Hematopoietic multipotent progenitor cell treated with erythropoietin and hydrocortisone succinate and interleukin-3 and kit ligand, for 17 days (in vitro differentiated cells): ENCODE measurements at places on chromosomes 5 and 9.

DNA sequence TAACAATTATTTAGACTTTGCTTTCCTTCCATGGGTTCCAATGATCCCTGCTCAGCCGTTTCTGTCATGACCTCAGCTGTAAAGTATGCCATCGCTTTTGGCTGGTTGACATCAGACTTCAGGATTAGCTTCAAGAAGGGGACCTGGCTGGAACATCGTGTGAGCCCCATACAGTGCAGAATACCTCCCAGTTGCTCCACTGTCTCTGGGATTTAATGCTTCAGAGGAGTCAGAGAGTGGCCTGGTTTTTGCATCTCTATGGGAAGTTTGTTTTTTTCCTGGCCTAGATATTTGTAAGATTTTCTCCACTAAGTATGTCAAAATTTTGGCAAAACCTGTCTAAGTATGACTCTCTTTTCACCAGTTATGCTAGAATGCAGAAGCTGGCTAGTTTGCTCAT lies 216.9 kb downstream of the GABBR2 start:
- DNase-seq, result no peak

DNA sequence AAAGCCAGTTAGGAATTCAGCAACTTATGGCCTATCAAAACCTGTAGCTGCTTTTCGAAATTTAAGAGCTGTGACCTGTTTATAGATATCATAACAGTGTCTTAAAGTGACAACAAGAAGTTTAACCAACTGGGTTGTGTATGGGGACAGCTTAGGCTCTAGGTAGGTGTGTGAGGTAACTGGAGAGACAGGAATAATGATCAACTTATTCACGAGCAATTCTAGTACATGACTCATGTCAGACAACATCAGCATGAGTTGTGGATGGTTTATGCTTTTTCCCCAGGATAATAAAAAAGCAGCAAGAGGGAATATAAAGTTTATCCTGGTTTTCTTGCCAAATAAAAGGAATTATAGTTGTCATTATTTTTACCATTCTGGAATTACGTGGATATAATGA lies 88.6 kb downstream of the GDNF start:
- DNase-seq, result no peak

DNA sequence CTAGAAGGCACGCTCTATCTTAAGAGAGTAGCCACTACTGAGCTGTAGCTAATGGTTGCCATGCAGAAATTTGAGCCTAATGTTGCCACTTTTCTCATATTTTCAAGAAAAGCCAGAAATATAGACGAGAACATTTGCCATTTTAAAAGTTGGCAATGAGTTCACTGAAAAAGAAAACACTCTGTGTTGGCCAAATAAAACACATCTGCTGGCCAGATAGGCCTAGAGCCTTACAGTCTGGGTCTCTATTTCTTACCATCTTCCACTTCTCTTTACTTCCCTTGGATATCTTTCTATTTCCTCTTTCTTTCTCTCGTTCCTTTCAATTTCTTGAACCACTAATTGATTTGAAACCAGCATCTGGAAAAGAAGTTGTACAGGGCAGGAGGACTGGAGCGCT lies 36.6 kb upstream of the VCAN start:
- DNase-seq, result no peak

DNA sequence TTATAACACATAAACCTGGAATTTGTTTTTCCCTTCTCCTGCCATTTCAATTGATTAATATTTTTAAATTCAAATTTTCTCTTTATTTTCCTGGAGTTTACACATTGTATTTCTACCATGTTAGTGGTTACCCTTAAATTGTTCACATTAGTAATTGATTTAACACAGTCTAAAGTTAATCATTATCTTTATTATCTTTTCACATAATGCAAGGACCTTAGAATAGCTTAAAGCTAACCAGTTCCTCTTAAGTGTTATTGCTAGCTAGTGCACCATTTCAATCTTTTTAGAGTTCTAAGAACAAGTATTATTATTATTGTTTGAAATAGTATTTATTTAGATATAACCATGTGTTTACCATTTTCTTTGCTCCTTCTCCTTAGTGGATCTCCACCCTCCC lies 251.2 kb upstream of the FBXL7 start:
- no peak for DNase-seq

GRCh38 chr5:146490089-146490843 lies 25.7 kb downstream of the GPR151 start:
- no peak for DNase-seq

DNA sequence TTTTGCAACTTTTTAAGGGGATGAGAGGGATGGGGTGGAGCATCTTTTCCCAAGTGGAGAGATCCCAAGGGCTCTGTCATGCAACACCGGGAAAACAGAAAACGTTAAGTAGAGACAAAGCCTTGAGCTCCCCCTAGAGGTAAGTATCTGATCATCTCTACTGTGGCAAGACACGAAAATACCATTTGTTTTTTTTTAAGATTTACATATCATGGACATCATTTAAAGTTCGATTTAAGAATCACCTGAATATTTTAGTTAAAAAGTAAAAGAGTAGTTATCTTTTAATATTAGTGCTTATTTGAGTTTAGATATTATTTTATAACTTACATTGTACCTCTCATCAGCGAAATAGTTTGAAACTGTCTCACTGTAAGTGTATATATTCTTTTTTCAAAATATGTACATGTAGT lies 200.4 kb downstream of the LRRC70 start:
- peak; percentile 41 for DNase-seq

GRCh38 chr9:98929895-98930341 lies 13.8 kb upstream of the COL15A1 start:
- no peak for DNase-seq

DNA sequence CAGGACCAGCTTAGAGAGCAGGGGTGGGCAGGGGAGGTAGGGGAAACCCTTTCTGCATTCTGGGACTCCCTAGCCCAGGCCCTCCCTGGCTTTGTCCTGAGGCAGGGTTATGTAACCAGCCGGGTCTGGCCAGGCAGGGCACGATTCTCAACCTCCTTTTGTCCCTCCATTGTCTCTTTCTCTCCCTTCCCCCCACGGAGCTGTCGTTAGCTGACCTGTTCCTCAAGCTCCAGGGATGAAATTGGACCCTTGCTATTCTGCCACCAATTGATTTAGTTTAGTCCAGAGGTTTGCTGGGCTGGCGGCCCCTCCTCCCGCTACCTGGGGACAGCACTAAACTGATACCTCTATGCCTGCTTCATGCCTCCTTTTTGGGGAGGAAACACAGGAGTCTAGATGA lies 9.4 kb upstream of the NDST1 start:
- DNase-seq, result no peak

- no peak for DNase-seq
Measured at GRCh38 chr5:67248703-67249589, 52.3 kb upstream of the CD180 start.

DNA sequence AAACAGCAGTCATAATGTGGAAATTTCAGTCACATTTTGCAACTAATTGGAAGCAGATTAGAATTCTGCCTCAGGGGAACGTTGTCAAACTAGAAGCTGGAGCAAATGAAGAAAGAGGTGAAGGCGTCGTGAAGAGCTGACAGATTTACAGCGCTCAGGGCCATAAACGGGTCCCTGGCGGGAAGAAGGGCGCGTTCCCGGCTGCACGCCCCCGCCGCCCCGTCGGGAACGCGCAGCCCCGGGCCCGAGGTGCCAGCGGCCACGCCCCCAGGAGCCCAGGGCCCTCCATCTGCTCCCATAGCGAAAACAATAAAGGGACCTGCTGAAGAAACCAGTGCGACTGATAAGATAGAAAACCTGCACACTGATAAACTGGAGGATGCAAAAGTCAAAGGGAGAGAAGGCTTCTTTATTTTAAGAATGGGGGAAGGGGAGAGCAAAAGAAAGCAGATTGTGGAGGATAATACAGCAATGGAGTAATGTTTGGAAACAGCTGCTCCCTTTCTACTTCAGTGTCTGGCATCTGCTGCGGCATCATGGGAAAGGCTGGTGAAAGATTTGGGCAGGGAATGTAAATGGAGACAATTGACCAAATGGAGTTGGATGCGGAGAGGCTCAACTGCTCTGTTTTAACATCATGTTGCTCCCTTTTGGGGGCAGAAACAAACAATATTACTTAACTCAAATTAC lies 11.1 kb downstream of the ZNF608 start:
- no peak for DNase-seq

DNA sequence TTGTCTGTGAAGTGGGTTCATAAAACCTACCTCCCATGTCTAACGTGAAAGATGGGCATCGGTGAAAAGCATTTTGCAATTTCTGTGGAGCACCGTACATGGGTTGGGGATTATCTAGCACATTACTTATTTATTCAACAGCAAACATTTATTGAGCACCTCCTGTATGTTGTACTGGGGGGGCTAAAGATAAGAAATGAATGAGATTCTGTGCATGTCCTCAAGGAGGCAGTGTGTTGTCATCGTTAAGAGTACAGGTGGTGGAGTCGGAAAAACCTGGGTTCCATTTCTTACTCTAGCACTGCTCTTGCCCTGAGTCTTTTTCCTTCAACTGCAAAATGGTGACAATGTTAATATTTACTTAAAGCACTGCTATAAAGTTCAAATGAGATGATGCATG lies 30.4 kb upstream of the DENND1A start:
- DNase-seq, result no peak

DNA sequence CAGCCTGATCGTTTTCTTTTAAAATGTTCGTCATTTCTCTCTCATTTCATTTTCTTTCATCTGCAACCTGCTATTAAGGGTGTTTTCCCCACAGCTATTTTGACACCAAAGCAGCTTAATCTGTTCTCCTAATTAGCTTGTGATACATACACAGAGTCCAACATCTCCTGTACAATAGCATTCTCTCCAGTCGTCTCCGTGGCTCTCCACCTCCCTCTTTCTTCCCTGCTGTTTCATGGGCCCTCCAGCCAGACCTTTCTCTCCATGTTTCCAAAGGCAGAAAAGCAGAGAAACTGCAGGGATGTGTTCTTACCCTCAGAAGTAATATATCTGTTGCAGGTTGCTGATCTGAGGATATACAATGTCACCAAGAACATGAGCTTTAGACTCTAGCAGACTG lies 88.8 kb upstream of the SPOCK1 start:
- no peak for DNase-seq

DNA sequence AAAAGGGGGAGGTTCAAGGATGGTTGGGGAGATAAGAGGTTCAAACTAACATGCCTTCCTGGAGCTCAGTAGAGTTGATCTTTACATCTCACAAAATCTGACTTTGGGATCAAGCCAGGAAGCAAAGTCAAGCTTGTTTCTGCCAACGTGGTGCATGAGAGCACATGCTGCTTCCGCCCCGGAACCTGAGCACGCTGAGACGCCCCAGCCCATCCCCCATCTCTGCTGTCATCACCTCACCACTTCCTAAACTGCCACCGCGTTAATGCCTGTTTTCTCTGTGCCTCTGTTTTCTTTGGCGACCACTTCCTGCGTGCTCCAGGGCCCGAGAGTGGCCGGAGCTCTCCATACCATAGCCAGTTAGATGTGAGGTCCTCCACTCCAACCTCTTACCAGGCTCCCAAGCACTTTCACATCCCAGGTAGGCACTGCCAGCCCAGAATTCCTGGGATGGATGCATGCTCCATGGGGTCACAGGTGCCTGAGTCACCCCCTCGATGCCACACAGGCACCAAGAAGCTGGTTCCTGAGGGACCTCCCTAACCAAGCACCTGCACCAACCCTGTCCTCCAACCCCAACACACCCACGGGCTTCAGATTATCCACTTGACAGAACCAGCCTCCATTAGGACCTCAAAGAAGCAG lies 31.2 kb upstream of the AFAP1L1 start:
- no peak for DNase-seq

- DNase-seq, result no peak
Measured at GRCh38 chr9:20620650-20621470, 1.4 kb downstream of the MLLT3 start.

- no peak for DNase-seq
Measured at GRCh38 chr5:127296321-127296720, 5.7 kb downstream of the MEGF10 start.

GRCh38 chr5:31153521-31153920 lies 40.0 kb upstream of the CDH6 start:
- no peak for DNase-seq

DNA sequence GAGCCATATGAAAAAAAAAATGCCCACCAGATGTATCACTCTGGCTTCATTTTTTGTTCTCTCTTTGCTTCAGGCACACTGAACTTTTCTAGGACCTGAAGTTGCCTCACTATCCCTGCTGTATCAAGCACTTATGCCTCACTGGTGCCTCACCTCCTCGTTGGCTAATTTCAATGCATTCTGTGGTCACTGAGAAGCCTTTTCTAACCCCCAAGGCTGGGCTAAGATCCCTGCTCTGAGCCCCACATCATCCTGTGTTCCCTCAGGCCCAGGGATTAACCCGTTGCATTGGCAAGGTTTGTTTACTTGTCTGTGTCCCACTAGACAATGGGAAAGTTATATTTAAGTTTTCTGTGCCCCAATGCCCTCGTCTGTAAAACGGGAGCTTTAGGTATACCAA lies 362.7 kb downstream of the OSTF1 start:
- DNase-seq, result no peak

DNA sequence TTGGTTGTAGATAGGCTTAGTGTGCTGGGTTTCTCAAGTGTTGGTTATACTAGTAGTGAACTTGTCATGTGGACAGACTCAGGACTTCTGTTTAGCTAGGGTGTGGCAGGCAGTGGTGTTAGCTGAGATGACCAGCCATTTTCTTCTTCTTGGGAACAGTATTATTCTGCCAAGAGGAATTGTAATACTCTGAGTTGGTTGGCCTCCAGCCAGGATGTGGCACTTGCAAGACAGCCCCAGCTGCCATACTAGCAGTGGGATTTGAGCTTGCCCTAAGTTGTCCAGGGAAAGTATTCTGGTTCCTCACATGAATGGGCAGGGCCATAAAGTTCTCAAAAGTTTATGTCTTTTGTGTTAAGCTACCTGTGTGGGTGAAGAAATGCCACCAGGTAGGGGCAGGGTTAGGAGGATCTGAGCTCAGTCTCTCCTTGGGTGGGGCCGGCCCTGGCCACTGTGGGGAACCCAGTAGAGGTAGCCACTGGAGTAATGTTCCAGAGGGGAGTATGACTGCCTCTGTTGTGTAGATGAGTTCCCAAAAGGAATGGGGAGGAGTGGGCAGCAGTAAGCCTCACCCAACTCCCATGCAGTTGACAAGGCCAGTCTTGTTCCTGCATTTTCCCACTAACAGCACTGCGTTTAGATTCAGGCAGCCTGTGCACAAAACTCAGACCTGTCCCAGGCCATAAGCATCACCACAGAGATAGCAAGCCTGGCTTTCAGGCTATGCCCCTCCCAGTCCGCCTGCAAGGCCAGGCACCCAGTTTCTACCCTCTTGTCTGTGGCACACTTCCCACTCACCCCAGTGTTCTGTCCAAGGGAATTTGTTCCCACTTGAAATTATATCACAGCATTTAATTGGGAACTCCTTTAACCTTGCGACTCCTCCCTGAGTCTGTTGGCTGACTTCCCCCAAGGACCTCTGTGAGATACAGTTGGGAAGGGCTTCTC lies 250.7 kb downstream of the ANXA1 start:
- no peak for DNase-seq

GRCh38 chr5:55370291-55370925 lies 62.6 kb downstream of the MTREX start:
- no peak for DNase-seq

DNA sequence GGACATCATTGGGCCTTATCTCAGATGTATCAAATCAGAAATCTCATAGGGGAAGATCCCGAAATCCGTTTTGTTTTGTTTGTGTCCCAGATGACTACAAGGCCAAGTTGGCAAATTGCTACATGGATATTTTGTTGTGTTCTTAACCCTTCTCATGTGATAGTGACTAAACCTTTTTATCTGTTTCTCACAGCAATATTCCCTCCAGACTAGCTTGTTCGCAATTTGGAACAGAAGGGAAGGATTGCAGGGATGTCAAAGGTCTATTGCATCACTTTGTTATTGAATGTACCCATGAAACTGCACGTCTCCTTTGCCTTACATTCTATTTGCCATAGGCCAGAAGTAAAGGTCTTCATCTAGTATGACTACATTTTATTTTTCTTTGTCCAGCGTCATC lies 453.9 kb downstream of the NFIB start:
- no peak for DNase-seq
